Fibroblast of the conjunctiva (primary cell): ENCODE measurements at places on chromosomes 6 and 20.

DNA sequence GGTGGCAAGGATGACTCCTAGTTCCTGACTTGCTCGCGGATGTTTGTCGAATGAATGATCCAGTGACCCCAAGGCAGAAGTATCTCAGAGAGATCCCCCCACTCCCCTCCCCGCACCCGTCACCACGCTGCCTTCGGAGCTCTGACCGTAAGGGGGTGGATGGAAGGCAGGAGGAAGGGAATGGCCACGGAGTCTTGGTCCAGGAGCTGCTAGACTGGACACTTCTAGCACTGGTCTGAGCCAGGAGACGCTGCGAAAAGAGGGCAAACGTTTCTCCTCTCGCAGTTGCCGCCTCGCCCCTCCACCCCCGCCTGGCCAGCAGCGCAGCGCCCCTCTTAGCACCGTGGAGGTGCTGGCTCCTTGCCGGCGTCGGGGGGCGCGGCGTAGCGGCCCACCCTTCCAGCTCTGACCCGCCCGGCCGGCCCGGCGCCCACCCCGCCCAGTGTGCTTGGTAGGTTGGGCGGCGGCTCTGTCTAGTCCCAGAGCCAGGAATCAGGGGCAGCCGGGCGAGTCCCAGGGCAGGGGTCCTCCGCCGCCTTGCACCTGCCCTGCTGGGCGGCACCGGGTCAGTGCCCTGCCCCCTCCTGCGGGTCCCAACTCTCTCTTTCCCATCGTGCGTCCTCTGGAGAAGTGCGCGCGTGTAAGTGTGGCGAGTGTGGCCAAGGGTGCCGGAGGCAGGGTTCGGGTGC lies 2.4 kb upstream of the DBNDD2 start:
- no peak for DNase-seq

DNA sequence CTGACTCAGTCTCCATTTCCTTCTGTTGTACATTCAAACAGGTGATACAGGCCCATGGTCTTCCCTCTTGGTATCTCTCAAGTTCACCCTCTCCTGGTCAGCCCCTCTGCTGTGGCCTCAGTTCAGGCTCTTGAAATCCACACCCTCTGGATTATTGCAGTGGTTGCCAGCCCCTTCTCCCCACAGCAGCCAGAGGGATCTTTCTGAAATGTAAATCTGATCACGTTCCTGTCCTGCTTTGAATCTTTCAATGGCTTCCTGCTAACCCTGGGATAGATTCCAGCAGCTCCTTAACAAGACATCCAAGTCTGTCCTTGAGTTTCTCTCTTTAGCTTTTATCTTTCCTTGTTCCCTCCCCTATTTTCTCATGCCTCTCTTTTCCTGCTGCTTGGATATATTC lies 22.2 kb downstream of the CHMP4B start:
- no peak for DNase-seq

DNA sequence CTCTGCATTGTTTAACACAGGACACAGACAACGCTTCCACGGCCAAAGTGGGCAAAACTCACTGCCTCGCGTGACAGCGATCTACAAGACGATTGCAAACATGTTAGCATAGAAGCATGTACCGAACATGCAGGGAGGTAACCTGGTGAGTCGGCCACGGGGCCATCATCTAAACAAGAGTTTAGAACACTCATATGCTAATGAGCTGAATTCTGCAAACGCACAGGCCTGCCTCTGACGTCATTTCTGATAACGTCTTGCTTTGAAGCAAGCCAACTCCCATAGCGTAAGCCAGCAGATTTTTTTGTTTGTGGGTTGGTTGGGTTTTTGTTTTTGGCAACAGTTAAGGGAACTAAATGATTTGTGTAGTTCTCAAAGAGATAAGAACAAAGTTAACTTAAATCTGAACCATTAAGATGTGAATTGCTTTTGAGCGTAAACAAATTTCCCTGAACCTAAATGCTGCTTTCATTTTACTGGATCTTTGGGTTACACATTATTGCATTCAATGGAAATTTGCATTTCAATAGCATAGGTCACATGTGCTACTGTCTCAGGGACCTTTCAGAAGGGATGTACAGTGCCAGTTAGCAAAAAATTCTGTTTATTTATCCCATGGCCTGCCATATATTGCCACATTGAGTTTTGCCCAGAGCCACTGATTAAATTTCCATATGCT lies 184.5 kb upstream of the PDE10A start:
- DNase-seq = no peak

GRCh38 chr20:44606725-44607441 lies 24.5 kb downstream of the PKIG start:
- DNase-seq = no peak

DNA sequence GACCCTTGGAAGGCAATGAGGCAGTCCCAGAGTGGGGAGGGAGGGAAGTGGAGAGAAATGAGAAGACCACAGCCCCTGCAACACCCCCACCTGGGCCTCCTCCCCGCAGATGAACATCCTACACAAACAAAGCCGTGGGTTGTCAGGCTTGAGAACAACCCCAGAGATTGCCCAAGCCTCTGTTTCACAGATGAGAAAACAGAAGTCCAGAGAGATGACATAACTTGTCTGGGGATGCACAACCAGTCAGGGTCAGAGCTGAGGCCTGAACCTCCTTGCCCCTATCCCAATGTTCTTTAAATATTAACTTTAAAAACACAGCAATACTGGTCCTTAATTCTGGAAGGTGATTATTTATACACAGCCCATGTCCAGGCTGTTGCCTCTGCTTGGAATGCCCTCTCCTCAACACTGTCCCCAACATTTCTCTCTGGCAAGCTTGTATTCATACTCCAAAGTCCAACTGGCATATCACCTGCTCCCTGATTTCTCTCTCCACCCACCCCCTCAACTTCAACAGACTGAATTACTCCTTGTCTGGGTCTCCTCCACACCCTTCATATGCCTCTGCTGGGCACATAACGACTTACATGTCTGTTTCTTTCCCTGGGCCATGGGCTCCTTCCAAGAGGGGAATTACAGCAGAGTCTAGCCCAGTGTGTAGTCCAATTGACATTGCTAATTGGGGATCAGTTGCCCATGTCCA lies 135.5 kb upstream of the LRFN2 start:
- no peak for DNase-seq

- no peak for DNase-seq
Measured at GRCh38 chr20:16405254-16405653, 168.0 kb downstream of the KIF16B start.

GRCh38 chr6:11618533-11618932 lies 81.0 kb downstream of the TMEM170B start:
- DNase-seq = no peak

DNA sequence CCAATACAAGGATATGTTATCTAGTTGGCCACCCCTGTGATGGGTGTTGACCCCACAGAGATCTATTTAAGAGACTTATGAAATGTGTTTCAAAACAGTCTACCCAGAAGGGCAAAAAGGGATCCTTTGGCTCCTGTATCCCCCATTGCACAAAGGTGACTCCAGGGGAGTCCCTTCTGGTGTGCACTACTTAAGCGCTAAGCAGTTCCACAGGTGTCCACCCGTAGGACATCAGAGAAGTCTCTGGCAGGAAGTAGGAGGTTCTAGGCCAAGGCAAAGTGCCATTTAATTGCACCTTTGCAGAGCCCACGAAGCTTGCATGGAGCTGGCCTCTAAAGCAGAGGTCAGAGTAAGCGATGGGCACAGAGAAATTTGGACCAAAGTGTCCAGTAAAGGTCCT lies 147.7 kb downstream of the MRPL14 start:
- DNase-seq = no peak

GRCh38 chr6:6942091-6942490 lies 165.7 kb upstream of the RREB1 start:
- DNase-seq = no peak

GRCh38 chr6:119484598-119484997 lies 135.0 kb upstream of the MAN1A1 start:
- peak; percentile 75 for DNase-seq

DNA sequence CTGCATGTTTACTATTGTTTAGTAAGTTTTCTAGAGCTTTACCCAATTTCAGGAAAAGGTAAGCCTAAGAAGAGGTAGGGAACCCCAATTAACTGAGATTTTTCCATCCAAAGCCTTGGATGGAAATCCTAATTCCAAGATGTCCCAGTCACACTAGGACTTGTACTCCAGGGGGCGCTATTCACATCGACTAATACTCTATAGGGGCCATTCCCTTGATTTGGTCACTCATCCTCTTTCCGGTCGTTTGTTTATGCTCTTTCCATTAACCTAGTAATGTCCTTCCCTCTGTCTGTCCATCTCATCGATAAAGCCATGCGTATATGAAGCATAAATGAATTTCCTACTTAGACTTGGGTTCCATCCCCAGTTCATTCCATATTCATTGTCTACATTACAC lies 80.8 kb upstream of the FUCA2 start:
- DNase-seq = no peak

- DNase-seq = no peak
Measured at GRCh38 chr20:22315771-22316170, 268.6 kb downstream of the FOXA2 start.

GRCh38 chr20:46985671-46986070 lies 91.0 kb downstream of the EYA2 start:
- DNase-seq = no peak

DNA sequence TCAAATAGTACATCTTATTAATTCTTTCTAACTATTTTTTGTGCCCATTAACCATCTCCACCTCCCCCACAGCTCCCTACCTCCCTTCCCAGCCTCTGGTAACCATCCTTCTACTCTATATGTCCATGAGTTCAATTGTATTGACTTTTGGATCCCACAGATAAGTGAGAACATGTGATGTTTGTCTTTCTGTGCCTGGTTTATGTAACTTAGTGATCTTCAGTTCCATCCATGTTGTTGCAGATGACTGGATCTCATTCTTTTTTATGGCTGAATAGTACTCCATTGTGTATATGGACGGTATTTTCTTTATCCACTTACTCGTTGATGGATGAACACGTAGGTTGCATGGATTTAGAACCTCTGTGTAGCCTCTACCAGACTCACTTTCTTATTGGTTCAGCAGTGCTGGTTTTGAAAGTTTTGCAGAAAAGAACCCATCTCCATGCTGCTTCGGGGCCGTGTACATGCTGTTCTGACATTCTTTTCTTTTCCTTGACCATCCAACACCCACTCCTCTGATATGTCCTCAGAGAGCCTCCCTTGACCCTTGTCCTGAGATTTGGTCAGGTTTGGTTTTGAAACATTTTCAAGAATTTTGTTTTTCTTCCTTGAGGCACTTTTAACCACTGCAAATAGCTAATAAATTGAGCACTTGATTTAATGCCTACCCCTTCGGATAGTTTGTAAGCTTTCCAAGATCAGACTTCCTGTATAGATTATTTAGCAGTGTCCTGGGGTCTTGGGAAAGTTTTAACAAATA lies 231.2 kb upstream of the ZFP64 start:
- DNase-seq = no peak

GRCh38 chr6:99184696-99185095 lies 164.8 kb downstream of the FAXC start:
- DNase-seq = no peak

- peak; percentile 51 for DNase-seq
Measured at GRCh38 chr6:34196116-34196832, 40.4 kb upstream of the HMGA1 start.

DNA sequence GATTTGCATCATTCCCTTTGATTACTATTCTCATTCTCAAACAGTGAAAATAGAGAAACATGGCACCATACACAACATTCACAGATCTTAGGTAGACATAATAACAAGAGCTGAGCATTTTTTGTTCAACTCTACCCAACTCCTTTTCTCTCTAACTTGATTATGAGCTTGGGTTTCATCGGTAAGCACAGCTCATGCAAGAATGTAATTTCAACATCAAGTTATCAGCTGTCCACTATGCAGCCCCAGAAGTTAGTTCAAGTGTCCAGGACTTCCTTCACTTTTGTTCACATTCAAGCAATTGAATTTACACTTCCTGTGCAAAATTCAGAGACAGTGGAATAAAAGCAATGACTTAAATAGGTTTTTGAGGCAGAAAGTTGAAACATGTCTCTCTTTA lies 297.7 kb upstream of the SASH1 start:
- DNase-seq = no peak

DNA sequence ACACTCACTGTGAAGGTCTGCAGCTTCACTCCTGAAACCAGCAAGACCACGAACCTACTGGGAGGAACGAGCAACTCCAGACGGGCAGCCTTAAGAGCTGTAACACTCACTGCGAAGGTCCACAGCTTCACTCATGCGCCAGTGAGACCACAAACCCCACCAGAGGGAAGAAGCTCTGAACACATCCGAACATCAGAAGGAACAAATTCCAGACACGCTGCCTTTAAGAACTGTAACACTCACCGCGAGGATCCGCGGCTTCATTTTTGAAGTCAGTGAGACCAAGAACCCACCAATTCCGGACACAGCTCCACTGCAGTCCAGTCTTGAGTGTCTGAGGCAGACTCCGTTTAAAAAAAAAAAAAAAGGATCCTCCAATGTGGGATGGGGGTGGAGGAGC lies 60.4 kb upstream of the ERVFRD-1 start:
- no peak for DNase-seq

DNA sequence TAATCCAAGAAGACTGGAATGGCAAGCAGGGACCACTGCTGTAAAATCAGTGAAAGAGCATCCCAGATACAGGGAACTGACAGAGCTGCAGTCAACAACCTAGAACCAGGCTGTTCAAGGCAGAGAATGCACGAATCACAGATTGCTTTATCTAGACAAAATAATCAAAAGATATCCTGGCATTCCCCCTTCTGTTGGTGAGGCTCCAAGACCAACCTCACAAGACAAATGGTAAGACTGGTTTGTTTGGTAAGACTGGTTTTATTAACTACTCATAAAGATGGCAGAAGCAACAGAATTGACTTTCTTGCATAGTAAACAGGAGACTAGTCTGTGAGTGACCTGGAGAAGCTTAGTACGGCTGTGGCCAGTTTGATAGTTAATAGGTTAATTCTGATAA lies 88.8 kb upstream of the AHI1 start:
- no peak for DNase-seq

- no peak for DNase-seq
Measured at GRCh38 chr6:16316741-16317251, 78.4 kb downstream of the GMPR start.

- no peak for DNase-seq
Measured at GRCh38 chr20:4060856-4061695, 45.7 kb upstream of the RNF24 start.

DNA sequence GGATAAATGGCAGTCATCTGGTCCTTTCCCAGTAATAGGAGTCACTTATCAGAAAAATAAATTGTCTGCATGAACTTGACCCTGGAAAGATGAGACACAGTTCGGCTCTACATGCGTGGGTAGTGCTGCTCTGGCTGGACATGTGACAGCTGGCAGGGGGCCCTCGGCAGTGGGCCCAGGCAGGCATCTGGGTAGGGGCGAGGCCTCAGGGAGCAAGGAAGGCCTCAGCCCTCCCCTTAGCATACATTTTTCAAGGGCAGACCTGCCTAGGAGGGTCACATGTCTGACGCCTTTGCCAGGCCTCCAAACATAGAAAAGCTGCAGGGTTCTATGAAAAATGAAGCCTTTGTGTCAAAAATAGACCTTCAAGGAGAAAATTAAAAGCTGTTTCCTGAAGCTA lies 12.8 kb upstream of the ILRUN start:
- DNase-seq = peak; percentile 68

GRCh38 chr6:168374051-168374502 lies 54.5 kb upstream of the DACT2 start:
- no peak for DNase-seq

GRCh38 chr6:14328163-14328562 lies 210.6 kb downstream of the CD83 start:
- no peak for DNase-seq
